Gastroesophageal sphincter (tissue), 4 donors: ENCODE measurements at places on chromosomes 1 and 21. TPM values are rescaled to one million over a fixed set of nuclear protein-coding genes. Genes with fewer than 3 reads are reported as not detected.

GRCh38 chr1:115282807-115283208, 55.2 kb downstream of the NGF start:
- ATAC-seq = peak; percentile 84

Gene EXO5
- 8.1 TPM for total RNA-seq

DNA sequence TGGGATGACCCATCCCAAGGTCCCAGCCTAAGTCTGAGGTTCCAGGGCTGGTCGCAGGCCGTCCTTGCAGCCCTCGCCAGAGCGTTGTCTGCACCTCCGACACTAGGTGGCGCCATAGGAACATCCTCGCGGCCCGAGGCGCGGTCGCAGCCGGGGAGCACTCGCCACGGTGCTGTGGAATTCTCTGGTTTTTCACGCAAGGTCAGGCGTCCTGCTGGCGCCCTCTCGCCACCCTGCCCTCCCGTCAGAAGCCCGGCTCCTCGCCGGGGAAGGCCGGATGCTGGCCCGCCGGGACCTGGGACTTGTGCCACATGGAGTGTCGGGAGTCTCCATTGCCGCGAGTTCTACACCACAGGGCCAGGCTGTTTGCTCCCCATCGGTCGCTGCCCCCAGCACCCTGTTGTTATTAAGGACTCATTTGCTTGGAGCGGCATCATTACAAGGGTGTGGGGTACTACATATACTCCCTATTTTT, 196.8 kb upstream of the LMO4 start:
- ATAC-seq = peak; percentile 88

GRCh38 chr21:37647781-37648180, 268.5 kb downstream of the KCNJ6 start:
- no peak for ATAC-seq

- ATAC-seq = no peak
These were observed 253.2 kb downstream of the FMN2 start for GRCh38 chr1:240344918-240345317.

GRCh38 chr1:47385020-47385419, 31.1 kb upstream of the FOXE3 start:
- no peak for ATAC-seq

Gene PDC
- not detected for total RNA-seq

- peak; percentile 56 for ATAC-seq
These were observed 17.6 kb downstream of the PBX1 start for GRCh38 chr1:164576291-164577271.

GRCh38 chr1:71950579-71950978, 331.8 kb downstream of the NEGR1 start:
- no peak for ATAC-seq

GRCh38 chr1:27513528-27513927, 23.6 kb upstream of the WASF2 start:
- ATAC-seq = no peak

GRCh38 chr1:208251911-208252835, 8.0 kb upstream of the PLXNA2 start:
- no peak for ATAC-seq

GRCh38 chr1:50305808-50306207, 117.4 kb downstream of the DMRTA2 start:
- ATAC-seq = no peak

- no peak for ATAC-seq
These were observed 95.8 kb downstream of the PSMG1 start for GRCh38 chr21:39087238-39088030.

DNA sequence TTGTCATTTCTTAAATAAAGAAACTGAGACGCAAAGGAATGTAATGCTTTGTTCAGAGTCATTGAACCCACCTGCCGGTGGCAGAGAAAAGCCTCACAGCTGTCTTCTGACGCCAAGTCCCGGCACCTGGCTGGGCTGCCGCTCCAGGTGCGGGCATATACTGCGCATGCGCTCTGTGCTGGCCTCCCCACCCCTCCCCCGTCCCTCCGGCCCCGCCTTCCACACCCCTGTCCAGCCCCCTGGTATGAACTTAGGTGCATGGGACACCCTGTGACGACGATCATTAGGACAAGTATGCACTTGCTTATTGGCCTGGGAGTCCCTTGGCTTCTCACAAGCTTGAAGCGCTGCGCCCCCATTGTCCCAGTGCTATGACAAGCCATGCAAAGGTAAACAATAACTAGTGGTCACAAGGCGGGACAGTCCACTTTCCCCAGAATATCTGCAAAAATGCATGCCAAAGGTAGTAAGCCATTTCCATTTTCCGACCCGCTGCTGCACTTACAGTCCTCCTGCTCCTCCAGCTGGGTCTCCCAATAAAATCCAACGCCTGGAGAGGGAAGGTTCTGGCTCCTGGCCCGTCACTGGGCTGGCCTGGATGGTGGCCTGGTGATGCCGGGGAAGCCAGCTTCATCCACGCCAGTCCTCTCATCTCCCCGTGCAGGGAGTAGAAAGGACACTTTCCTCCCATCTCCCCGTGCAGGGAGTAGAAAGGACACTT, 100.4 kb downstream of the PSMG1 start:
- no peak for ATAC-seq

GRCh38 chr1:172969611-172970010, 81.1 kb downstream of the TNFSF18 start:
- peak; percentile 25 for ATAC-seq

DNA sequence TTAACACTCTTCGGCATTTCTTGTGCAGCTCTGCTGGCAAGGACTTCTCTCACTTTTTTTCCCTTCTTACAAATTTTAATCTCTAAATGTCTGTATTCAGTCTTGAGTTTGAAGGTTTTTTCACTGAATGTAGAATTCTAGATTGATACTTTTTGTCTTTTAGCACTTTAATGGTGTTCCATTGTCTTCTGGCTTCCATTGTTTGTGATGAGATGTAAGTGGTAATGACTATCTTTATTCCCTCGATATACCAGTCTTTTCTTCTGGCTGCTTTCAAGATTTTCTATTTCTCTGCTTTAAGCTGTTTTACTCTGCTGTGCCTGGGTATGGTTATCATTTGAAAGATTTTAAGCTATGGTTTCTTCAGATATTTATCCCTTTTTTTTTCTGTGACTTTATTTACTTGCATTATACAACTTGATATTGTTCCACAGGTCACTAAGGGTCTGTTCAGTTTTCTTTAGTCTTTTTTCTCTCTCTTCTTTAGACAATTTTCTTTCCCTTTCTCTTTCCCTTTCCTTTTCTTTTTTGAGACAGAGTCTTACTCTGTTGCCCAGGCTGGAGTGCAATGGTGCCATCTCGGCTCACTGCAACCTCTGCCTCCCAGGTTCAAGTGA, 35.8 kb downstream of the DYRK1A start:
- ATAC-seq = no peak

DNA sequence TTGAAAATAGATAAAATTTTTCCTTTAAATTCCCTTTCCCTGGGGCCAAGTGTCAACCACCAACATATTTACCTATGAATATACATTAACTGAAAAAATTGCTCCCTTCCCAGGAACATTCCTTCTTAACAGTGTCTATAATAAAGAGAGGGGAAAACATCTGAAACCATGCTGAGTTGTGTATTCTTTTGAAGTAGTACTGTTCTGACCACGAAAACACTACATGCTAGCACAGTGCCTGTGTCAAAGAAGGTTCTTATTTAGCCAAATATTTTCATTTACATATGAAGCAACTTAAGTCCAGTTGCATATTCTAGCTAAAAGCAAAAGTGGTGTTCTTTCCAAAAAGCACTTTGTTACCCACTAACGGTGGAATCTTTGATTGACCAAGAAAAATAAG, 311.2 kb downstream of the VAV3 start:
- no peak for ATAC-seq

- no peak for ATAC-seq
These were observed 5.3 kb upstream of the SDE2 start for GRCh38 chr1:226004396-226004795.

Gene NBPF6
- not detected for total RNA-seq

Gene ADGRL4
- total RNA-seq = 17.9 TPM

Gene GRIK1
- 0.32 TPM for total RNA-seq

DNA sequence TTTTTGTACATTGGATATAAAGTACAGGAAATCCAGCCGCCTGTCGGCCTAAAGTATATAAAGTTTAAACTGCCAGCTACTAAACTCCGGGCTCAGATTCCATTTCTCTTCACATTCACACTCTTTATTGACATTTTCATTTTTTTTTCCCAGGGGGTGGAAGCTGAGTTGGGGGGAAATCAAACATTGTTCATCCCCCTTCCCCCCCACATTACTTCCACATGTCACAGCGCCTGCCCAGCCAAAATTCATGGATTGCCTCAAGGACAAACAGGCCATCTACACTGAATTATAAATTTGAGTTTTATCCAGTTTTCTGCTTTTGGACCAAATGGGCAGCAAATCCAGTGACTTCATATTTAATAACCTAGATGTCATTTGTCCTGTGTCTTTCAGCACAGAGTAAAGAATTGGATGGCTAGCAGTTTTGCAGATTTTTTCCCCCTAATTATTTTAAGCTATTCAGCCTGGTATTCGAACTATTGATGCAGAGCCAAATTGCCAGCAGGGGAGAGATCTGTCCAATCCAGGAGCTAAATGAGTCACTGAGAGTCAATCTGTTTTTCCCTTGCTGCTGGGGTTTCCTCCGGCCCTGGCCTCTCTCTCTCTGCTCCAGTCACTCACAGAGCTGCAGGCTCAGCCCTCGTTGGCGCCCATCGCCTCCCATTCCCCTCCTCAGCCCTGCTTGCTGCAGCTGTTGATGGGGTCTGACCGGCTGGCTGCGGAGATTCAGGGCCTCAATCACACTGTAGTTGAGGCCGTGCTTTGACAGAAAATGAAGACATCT, 98.0 kb downstream of the LMO4 start:
- ATAC-seq = no peak

Gene NAV1
- 35.8 TPM for total RNA-seq

Gene UTS2
- not detected for total RNA-seq

DNA sequence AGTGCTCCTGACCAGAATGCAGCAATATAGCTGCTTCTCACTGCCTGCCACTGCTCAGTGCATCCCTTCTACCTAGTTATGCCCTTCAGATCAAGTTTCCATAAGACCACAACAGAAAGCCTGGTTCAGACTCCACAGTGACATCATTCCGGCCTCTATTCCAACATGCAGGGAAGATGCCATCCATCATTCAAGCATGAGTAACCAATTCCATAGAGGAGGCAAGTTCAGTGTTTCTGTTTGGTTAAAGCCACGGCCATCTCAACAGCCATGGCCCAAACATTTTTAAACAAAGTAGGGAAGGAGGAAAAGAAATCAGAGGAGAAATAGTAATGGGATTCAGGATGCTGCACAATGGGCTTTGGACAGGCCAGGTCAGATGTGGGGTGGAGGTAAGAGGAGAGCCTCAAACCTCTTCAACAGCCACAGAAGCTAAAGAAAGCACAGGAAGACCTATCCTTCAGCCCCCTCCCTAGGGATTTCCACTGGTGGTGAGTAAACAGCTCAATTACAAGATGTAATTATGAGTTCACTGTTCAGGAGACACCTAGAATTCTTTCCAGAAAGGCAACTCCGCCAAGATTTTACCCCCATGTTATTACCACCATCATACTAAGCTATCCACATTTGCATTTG, 484.9 kb downstream of the SETD4 start:
- ATAC-seq = no peak

DNA sequence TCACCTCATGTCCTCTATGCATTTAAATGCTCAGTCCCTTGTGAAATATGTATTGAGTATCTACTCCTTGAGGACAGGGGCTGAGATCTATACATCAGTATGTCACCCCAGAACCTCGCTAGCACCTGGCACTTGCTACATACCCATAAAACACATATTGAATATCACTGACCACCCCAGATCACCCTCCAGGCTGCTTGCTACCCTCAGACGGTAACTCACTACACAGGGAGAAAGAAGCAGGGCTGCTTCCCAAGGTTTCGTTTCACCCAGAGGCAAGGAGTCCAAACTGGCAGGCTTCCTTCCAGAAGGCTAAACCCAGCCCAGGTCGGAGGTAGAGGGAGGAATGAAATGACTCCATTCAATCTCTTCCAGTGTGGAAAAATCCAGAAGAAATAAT, 8.5 kb downstream of the INKA2 start:
- ATAC-seq = no peak

- ATAC-seq = no peak
These were observed 82.0 kb downstream of the DISP1 start for GRCh38 chr1:222896630-222897526.

GRCh38 chr1:118257946-118258345, 72.9 kb upstream of the SPAG17 start:
- no peak for ATAC-seq

DNA sequence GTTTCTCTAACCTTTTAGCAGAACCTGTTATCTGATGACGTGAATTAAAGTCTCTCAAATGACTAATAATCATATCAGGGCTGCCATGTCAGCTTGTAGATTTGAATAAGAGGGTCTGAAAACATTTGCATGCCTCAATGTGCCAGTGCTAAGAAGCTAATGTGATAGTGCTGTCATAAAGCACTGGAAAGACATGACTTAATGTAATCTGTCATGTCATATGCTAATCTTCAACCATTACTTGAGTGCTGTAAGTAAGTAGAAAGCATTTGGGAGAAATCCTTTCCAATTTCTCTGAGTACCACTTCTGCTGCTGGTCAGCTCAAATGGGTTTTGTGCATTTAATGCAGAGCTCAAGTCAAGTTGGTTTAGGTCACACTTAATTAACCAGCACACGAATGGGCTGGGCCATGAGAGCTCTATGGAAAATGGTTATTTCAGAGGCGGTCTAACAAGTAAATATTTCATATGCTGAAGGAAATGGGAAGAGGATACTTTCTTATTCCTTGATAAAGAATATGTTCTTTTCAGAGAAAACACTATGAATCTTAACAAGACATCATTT, 609.2 kb downstream of the LMO4 start:
- ATAC-seq = no peak

DNA sequence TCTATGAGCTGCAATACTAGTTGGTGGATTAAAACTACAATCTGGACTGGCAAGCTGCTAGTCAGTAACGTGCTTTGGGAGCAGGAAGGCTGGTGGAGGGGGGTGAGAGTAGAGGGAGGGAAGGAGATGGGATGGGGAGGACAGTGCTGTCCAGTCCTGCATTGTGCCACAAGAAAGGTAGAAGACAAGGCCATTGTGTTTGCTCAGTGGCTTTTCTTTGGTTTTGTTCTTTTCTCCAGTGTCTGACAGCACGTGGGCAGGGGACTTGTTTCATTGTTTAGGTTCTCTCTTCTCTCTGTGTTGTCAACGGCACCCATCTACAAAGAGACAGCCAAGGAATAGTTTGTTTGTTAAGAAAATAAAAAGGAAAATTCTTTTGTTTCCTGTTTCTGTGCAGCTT, 362.8 kb upstream of the PLXNA2 start:
- ATAC-seq = no peak

DNA sequence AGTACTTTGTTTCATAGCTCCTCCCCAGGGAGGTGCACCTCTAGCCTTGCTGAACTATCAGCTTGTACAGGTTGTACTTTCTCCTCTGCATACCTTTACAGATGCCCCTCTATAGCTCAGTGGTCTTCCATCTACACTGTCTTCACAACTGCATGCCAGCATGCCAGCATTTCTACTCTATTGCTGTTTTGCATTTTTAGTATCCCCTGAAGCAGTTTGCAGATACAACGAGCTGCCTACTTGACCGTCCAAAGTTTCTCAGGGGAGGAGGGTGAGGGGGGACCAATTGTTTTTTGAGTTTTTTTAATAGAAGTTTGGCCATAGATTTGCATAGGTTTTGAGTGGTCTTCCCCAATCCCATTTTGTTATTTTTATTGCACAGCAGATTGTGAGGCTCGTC, 27.6 kb upstream of the CTH start:
- no peak for ATAC-seq
